ENCODE measurements at places on chromosomes 2 and 18.

GRCh38 chr2:144248350-144249034, 271.4 kb downstream of the ZEB2 start:
- no peak for DNase-seq

DNA sequence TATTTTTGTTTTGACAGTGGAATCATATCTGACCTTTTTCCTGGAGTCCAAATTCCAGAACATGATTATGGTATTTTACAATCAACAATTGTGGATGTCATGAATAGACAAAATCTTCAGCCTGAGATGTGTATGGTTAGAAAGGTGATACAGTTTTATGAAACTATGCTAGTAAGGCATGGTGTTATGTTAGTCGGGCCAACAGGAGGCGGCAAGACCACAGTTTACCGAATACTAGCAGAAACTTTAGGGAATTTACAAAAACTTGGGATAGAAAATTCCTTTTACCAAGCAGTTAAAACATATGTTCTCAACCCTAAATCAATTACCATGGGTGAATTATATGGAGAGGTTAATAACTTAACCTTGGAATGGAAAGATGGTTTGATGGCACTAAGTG, 137.0 kb downstream of the DNAH6 start:
- no peak for DNase-seq

GRCh38 chr2:21396252-21396651, 272.5 kb downstream of the TDRD15 start:
- DNase-seq = no peak

DNA sequence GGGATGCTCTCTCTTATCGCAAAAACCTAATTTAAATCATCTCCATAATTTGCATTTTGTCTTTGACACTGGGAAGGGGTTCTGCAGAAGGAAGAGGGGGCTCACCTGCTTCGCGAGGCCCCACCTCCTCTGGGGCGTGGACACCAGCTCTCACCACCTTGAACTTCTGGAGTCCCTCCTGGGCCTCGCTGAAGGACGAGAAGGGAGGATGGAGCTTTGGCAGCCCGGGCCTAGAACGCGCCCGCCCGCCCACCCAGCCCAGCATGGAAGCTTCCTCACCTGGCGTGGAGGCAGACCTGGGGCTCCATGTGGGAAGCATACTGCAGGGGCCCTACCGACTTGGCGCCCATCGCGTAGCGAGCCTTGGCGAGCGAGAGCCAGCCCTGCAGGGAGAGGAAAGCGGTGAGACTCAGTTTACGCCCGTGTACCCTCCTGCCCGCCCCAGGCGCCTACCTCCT, 1.1 kb upstream of the IMP4 start:
- DNase-seq = no peak

Measured in stimulated activated CD8-positive, alpha-beta memory T cell treated with anti-CD3 and anti-CD28 coated beads, Interleukin-7, amount 100 ng/mL, for 1 hour (primary cell).